ENCODE measurements at places on chromosomes 6 and 20.

DNA sequence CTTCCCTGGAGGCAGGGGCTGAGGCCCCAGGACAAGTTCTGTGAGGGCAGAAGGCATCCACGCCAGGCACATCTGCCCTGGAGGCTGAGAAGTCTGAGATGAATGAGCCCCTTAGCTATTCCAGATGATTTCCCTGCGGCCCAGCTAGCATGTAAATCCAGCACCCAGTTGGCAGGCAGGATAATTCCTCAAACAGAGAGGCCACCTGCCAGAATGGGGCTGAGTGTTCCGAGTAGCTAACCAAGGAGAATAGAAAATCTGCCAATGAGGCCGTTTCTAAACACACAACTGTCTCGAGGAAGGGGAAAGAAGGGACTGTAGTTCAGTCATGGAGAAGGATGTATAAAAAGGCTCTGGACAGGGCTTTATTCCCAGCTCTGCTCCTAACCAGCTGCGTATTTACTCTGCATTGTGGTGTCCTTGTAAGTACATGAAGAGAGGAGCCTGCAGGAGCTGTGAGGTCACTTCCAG lies 211.4 kb upstream of the CDYL start:
- DNase-seq, result no peak

DNA sequence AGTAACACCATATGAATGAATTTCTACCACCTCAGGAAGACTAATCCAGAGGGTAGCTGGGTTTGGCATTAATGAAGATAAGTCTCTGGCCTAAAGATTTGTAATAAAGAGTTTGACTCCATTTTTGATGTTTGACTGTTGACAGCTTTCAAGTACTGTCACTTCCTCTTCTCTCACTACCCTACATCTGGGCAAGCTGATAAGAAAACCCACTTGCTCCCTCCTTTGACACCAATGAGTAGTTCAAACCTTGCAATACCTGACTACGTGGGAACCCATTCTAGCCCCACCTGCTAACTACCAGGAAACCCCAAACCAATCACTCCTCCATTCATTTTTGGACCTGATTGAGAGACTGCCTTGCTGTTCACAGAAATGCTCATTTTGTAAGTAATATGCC lies 621.5 kb downstream of the TENT5A start:
- DNase-seq, result no peak

GRCh38 chr6:47175656-47176055 lies 133.5 kb upstream of the ADGRF1 start:
- DNase-seq, result no peak

- DNase-seq, result no peak
Measured at GRCh38 chr6:163750431-163751031, 336.0 kb downstream of the QKI start.

DNA sequence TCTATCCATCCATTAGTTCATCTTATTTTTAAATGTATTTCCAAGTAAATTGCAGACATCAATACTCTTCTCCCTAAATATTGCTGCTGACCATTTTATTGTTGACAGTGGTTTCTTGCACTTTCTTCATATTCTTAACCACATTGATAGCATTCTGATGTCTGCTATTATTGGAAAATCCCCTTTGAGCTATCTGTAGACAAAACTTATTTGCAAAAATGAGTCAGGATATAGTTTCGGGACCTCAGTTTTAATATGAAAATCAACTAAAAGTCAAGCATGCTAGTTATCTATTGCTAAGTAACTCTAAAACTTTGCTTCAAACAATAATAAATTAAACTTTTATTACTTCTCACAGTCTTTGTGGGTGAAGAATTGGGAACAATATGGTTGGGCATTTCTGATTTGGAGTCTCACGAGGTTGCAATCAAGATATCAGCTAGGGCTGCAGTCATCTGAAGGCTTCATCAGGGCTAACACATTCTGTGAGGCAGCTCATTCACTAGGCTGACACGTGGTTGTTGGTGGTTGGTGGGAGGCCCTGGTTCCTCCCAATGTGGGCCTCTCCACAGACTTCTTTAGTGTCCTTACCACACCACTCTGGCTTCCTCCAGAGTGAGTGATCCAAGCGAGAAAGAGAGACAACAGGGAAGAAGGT lies 32.7 kb downstream of the CD109 start:
- DNase-seq, result peak; percentile 16

- no peak for DNase-seq
Measured at GRCh38 chr6:154479351-154479769, 31.1 kb downstream of the CNKSR3 start.

DNA sequence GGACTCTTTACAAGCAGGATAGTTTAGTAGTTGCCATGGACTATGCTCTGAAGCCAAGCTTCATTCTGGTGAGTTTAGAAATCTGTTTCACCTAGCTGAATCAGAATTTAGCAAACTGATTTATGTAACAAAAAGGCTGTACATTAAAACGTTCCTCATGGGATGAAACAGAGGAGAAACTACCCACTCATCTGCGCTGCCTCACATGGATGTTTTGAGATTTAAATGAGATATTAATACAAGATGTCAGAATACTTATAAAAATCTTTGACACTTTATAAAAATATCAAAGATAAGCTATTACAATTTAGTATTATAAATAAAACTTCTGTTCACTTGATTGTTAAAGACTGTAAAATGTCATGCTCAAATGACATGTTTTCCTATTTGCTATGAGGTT lies 16.8 kb downstream of the RUNX2 start:
- no peak for DNase-seq
